ENCODE measurements at places on chromosomes 4 and X.
A peak's percentile ranks its signal among the peaks of the same experiment; 100 is the strongest.

DNA sequence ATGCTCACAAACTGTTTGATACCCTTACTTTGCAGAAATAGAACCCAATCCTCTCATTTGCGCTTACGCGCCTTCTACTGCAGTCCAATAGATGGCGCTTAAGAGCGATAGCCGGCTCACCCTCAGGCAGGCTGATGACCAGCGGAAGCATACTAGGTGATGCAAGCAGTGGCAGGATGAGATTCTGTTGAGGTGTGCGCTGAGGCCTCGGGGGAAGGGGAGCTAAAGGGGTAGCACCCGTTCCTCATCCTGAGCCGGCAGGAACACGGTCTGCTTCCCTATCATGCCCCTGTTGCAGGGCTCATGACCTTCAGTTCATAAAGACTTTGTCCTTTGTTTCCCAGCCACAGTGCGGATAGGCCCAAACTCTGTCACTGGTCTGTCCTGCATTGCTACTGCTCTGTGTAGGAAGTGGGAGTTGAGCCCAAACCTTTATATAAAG lies 628.9 kb downstream of the TLL1 start:
- peak; percentile 65 for DNase-seq

DNA sequence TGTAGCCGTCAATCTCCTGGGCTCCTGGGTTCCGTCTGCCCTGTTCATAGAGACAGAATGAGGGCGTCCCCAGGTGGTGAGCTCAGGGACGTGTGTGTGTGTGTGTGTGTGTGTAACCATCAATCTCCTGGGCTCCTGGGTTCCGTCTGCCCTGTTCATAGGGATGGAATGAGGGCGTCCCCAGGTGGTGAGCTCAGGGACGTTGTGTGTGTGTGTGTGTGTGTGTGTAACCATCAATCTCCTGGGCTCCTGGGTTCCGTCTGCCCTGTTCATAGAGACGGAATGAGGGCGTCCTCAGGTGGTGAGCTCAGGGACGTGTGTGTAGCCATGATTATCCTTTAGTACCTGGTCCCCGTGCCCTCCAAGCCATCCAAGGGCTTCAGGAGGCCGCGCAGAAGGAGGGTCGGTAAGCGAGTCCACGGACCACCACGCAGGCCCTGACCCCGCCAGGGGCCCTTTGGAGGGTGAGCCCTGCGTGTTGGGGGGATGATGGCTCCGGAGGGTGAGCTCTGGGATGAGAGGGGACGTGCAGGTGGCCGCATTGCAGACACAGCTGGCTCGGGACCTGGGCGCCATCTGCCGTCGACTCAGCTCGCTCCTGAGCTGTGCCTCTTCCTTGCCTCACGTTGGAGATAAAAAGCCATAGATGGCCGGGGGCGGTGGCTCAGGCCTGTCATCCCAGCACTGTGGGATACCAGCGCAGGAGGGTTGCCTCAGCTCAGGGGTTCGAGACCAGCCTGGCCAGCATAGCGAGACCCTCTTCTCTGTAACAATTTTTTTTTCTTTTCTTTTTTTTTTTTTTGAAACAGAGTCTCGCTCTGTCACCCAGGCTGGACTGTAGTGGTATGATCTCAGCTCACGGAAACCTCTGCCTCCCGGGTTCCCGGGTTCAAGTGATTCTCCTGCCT lies 5.4 kb upstream of the GTPBP6 start:
- peak; percentile 76 for DNase-seq

GRCh38 chr4:98423009-98423408 lies 161.8 kb downstream of the RAP1GDS1 start:
- no peak for DNase-seq

- DNase-seq: peak; percentile 64
These were observed 100.8 kb downstream of the ARSJ start for GRCh38 chr4:113878668-113879067.

GRCh38 chr4:167218022-167218608 lies 16.2 kb downstream of the SPOCK3 start:
- no peak for DNase-seq

- DNase-seq: no peak
These were observed 3.9 kb downstream of the L1CAM start for GRCh38 chrX:153882086-153882498.

DNA sequence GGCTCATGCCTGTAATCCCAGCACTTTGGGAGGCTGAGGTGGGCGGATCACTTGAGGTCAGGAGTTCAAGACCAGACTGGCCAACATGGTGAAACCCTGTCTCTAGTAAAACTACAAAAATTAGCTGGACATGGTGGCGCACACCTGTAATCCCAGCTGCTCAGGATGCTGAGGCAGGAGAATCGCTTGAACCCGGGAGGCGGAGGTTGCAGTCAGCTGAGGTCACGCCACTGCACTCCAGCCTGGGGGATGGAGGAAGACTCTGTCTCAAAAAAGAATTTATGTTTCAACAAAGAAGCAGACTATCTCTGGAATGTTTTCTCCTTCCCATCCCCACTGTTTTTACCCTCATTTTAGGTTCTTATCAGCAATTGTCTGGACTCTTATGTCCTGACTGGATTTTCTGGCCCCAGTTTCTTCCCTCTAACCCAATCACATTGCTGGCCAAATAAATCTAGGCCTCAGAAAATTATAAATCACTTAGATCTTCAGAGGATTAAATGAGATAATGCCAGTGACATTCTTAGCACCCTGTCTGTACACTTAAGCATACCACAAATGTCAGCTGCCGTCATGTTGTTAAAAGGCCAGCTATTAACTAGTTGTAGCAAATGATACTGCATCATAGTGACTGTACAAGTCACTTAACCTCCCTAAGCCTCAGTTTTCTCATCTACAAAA lies 44.9 kb upstream of the PRSS48 start:
- DNase-seq: no peak

GRCh38 chrX:30495468-30495867 lies 82.1 kb downstream of the TASL start:
- DNase-seq: no peak

GRCh38 chr4:120491481-120491880 lies 424.8 kb upstream of the MAD2L1 start:
- no peak for DNase-seq
